Stimulated activated CD4-positive, alpha-beta T cell treated with anti-CD3 and anti-CD28 coated beads, Interleukin-15, amount 100 ng/mL, for 48 hours (primary cell): ENCODE measurements at places on chromosomes 5 and 9.

DNA sequence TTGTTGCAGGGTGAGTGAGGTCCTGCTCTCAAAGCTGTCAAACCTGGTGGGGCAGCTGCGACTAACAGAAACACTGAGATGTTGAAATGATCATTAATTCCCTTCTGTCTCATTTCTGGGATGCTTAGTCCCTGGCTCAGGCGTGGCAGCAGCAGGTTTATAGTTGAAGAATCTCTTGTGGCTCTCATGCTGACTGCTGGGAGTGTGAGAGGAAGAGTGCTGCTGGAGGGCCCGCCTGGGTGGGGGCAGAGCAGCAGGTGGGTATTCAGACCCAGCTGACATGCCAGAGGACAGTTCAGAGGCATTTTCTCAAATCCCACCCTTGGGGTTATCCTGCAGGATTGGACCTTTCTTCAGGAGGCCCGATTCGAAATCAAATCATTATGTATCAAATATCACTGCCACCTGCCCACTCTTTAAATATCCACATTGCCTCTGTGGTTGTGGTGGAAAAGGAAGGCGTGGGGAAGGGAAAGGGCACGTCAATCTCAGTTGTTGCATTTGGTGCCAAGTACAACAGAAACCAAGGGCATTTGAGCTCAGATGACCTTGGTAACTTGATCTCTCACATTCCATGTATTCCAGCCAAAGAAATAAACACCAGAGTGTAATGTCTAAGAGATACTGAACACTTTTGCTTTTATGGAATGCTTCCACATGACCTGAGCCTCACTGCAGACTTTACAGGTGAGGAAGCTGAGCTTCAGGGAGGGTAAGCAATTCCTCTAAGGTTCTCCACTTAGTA is 224.3 kb downstream of the AOPEP start:
- DNase-seq, result no peak

GRCh38 chr5:100667161-100667630 is 132.0 kb downstream of the FAM174A start:
- DNase-seq, result no peak

GRCh38 chr9:27763831-27764230 is 190.6 kb upstream of the C9orf72 start:
- no peak for DNase-seq

DNA sequence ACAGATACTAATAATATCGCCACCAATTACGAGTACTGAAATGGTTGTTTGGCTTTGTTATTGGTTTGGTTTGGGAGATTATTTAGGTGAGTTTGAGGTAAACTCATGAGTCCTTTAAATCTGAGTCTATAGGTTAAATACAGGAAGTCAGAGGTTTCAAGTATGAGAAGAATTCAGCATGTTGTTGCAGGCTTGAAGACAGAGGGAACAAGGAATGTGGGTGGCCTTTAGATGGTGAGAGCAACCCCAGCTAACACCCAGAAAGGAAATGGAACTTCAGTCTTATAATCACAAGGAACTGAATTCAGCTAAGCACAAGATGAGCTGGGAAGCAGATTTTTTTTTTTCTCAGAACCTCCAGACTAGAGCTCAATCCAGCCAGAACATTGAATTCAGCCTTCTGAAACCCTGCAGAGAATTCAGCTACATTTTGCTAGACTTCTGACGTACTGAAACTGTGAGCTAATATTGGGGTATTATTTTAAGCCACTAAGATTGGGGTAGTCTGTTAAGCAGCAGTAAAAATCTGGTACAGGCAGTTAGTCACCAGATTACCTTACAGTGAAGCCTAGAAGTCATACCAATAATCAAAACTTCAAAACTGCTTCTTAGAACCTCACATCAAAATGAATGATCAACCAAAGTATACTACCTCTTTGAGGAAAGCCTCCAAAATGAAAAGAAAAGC is 216.0 kb upstream of the PUM3 start:
- DNase-seq, result no peak
